GM12878 (cell line): ENCODE measurements at places on chromosomes 1 and 21. TPM values are rescaled to one million over a fixed set of nuclear protein-coding genes. Genes with fewer than 3 reads are reported as not detected.

SFN gene
- 2.9 and 4.1 TPM in 2 replicates for total RNA-seq

- no peak for DNase-seq
Measured at GRCh38 chr1:20380175-20380574, 89.5 kb downstream of the VWA5B1 start.

- DNase-seq: no peak
Measured at GRCh38 chr21:44618909-44619308, 7.0 kb downstream of the KRTAP10-8 start.

BCL2L15 gene
- 0.43 and 0.87 TPM in 2 replicates for total RNA-seq

GRCh38 chr1:203481196-203481595, 5.6 kb downstream of the PRELP start:
- no peak for DNase-seq

DNA sequence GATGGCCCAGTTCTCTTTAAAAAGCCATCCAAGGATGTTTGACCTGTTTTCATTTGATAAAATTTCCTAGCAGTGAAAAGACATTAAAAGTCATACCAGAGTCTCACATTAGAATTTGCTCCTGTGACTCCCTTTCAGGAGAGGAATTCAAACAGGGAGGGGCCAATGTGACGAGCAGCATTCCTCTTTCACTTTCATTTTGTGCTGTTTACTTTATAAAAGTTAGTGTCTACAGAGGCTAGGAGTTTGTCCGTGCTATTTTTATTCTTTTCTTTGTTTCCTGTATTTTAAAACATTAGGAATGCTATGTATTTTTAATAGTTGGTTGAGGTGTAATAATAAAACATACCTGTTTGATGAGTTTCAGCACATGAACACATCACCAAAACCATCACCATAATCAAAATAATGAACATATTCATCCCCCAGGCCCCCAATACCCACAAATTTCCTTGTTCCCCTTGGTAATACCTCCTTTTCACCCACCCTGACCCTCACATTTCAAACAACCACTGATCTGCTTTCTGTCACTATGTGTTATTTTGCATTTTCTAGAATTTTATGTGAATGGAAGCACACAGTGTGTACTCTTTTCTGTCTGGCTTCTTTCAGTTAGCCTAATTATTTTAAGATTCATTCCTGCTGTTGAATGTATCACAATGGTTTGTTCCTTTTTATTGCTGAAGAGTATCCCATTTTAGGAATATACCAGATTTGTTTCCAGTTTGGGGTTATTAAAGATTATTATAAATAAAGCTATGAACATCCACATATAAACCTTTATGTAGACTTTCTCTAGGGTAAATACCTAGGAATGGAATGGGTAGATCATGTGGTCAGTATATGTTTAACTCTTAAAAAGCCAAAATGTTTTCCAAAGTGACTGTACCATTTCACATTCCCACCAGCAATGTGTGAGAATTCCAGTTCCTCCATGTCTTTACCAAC, 129.5 kb downstream of the TENT5C start:
- peak; percentile 9 for DNase-seq

OR2M3 gene
- not detected in 2 replicates for total RNA-seq

DNA sequence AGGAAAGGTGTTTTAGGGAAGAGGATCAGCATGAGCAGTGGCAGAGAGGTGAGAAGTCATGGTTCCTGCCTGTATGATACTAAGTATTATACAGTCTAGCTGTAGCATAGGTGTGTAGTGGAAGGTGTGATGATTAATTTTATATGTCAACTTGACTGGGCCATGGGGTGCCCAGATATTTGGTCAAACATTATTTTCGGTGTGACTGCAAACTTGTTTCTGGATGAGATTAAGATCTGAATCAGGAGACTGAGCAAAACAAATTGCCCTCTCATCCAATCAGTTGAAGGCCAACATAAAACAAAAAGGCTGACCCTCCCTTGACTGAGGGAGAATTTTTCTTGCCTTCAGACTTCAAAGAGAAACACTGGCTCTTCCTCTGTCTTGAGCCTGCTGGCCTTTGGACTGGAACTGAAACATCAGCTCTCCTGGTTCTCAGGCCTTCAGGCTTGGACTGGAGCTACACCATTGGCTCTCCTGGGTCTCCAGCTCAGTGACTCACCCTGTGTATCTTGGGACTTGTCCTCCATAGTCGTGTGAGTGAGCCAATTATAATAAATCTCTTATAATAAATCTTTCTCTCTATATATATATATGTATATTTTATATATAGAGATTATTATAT, 6.8 kb upstream of the CDC42 start:
- no peak for DNase-seq

DDR2 gene
- total RNA-seq: 8.4 and 8.8 TPM in 2 replicates

PEF1 gene
- 59.5 and 60.1 TPM in 2 replicates for total RNA-seq

DNA sequence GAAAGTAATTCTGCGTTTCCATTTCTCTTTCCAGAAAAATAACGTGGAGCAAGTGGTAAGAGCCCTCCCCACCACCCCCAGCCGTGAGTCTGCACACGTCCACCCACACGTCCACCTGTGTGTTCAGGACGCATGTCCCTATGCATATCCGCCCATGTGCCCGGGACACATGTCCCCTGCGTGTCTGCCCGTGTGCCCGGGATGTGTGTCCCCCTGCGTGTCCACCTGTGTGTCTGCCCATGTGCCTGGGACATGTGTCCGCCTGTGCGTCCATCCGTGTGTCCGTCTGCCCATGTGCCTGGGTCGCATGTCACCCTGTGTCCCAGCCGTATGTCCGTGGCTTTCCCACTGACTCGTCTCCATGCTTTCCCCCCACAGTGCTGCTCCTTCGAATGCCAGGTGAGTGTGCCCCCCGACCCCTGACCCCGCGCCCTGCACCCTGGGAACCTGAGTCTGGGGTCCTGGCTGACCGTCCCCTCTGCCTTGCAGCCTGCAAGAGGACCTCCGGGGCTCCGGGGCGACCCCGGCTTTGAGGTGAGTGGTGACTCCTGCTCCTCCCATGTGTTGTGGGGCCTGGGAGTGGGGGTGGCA, 5.6 kb downstream of the COL6A1 start:
- DNase-seq: no peak

DNA sequence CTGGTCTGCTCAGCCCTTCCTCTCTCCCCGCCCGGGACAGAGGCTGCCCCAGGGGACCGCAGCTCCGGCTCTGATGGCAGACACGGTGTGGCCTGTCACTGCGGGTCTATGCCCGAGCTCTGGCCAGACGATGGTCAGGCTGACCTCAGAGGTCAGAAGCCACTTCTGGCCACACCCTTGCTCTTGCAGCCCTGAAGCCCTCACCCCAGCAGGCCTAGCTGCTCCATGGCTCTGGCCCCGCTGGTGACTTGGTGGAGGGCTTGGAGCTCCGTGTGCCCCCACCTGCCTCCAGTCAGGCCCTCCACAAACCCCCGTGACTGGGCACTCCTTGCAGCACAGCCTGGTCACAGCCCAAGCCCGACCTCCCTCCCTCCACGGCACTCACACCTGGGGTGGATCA, 47.6 kb downstream of the PRDM16 start:
- DNase-seq: no peak

DNA sequence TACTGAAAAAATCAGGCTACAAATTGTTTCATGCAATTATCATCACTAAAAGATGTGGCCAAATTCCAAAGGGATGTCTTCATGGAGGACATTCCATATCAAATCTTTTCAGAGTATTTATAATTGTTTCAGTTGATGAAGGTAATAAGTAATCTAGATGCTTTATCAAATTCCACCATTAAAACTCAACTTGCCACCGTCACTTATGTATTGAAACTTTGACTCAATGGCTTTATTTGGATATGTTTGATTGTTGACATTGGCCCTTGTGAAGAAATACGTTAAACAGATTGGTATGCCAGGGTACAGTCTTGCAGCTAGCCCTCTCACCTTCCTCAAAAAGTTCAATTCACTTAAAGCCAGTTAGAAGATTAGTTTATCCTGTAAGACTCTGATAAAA, 32.2 kb upstream of the PALMD start:
- no peak for DNase-seq

- DNase-seq: no peak
Measured at GRCh38 chr1:91798740-91799139, 87.2 kb downstream of the TGFBR3 start.

CSMD2 gene
- not detected in 2 replicates for total RNA-seq

DNA sequence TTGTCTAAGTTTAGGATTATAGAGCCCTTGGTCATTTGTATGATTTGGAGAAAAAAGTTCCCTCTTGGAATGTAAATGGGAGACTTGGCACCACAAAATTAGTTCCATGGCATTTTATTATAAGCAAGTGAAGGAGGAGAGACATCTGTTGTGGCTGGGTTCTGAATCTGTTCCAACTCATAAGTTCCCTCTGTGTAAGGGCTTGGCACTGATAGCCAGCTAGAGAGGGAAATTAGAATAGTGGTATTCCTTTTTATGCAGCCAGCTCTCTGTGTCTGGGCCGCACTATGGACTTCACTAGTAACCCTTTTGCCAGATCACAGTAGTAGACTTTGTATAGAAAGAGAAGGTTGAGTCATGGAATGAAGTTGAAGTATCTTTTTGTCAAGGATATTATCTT, 31.1 kb downstream of the GNAI3 start:
- DNase-seq: no peak

PTP4A2 gene
- total RNA-seq: 348 and 360 TPM in 2 replicates

- no peak for DNase-seq
Measured at GRCh38 chr1:99548943-99549605, 96.8 kb upstream of the PALMD start.

TMPRSS3 gene
- 0.90 and 1.2 TPM in 2 replicates for total RNA-seq

TRIM58 gene
- not detected in 2 replicates for total RNA-seq

DNA sequence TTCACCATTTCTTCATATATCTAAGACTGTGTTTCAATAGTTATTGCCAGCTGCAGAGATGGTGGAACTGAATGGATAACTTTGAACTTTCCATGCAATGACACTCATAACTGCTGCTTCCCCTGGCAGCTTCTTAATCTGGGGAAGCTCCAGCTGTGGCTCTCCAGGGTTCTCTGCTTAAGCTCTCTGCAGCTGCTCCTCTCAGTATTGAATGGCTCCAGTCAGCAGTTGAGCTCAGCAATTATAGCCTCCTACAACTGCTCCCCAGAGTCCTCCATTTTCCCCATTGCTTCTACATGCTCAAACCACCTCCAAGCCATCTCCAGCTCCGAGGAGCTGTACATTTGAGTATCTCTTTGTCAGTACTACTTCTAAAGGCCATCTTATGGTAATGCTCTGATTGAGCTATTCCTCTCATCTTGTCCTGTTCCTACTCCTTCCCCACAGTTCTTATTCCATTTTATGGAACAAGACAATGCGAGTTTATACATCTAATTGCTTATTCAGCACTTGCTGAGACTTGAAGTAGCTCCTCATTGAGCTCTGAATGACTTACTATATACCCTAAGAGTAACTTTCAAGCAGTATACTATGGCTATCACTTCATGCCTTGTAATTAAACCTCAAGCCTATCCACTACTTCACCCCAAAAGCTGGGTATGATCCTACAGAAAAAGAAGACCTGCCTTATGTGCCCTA, 362.4 kb downstream of the NEGR1 start:
- DNase-seq: no peak

DNA sequence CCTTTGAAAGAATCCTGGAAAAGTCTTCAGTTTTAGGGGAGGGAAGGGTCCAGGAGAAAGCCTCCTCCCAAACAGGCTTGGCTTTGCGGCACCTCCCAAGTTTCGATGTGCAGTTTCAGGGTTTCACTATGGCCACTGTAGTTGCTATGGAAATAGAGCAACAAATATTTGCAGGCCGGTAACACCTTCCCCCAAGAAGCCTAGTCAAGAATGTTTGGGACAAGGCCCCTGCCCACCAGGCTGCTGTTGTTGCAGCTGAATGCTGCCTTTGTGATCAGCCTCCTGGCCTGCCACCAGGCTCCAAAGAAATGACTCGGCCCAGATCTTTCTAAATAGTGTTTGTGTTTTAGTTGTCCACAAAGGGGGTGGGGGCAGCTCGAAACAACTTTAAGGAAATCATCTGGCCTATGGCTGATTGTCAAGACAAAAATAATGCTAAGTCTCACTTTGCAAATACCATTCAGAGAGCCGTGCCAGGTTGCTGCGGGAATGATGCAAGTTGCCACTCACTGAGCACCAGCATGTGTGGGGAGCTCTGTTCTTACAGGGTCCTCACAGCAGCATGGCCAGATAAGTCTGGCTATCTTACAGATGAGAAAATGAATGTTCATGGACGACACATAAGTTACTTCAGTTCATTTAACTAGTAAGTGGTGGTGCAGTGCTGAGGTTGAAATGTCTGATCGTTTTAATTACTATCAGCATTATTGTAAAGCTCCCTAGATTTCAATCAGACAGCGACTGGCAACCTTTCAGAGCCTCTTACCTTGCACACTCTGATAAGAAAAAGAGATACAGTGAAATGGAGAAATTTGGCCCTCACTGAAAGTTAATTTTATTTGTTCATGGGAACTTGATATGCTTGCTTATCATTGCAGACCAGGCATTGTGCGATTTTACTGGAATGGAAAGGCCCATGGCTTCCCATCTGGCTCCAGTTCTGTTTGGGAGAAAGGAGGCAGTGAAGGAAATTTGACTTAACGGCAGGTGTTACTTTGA, 91.2 kb upstream of the JUN start:
- no peak for DNase-seq

GRCh38 chr1:99445486-99445885, 181.2 kb downstream of the PLPPR4 start:
- no peak for DNase-seq

DNA sequence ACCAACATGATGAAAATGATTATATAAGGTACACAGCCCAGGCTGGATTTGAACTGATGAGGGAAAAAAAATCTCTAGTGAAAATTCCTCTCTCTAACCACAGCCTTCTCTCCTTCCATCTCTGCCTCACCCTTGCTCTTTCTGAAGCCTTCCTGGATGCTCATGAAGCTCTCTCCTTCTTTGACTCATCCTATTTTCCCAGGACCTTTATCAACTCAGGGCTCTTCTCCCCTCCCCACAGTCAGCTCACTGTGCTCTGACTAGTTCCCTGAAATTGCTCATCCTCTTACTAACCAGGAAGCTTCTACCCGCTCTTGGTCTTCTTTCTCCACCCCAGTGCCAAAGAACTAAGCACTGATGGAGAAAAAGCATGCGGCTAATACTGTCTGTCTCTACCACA, 46.4 kb upstream of the ERG start:
- no peak for DNase-seq

SH2D1B gene
- total RNA-seq: not detected in 2 replicates

DNA sequence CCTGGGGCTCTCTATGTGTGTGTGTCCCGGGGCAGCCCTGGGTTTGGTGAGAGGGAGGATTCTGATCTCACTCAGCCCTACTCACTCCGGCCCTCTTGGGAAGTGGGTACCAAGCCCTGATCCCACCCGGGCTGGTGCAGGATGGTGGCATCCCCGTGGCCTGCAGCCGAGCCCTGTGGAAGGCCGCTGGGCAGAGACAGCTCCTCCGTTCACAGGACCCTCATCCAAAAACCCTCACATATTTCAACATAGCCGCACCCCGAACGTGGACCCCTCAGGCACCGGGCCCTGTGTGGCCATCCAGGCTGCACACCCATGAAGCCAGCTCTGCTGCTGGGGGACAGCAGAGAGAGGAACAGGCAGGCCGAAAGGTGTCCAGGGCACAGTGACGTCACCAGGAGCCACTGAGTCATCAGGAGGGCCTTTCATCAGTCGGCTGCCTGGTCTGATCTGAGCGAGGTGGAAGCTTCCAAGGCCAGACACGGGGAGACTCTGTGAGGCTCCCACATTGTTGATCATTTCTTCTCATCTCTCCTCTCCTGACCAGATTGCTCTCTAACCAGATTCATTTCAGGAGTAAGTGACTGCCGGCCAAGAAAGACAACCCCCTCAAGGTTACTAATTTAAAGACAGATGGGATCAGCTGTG, 16.2 kb upstream of the GPR157 start:
- DNase-seq: no peak
